ENCODE measurements at places on chromosomes 1 and 21. TPM values are rescaled to one million over a fixed set of nuclear protein-coding genes. Genes with fewer than 3 reads are reported as not detected.

- peaks cover 40% of the 10 kb centered on the region for H3K36me3 ChIP-seq
- DNase-seq: no peak
- no peaks in the 10 kb centered on the region for H3K27me3 ChIP-seq
- no peak overlapping the region for H3K27ac ChIP-seq
Measured at GRCh38 chr1:212077028-212077427, 41.5 kb downstream of the DTL start.

GRCh38 chr1:241891296-241891695 lies 43.3 kb downstream of the EXO1 start:
- H3K27ac ChIP-seq: peak overlapping the region; percentile 44
- H3K36me3 ChIP-seq: peaks cover 15% of the 10 kb centered on the region
- no peak overlapping the region for H3K4me3 ChIP-seq
- DNase-seq: no peak
- no peaks in the 10 kb centered on the region for H3K4me1 ChIP-seq

DNA sequence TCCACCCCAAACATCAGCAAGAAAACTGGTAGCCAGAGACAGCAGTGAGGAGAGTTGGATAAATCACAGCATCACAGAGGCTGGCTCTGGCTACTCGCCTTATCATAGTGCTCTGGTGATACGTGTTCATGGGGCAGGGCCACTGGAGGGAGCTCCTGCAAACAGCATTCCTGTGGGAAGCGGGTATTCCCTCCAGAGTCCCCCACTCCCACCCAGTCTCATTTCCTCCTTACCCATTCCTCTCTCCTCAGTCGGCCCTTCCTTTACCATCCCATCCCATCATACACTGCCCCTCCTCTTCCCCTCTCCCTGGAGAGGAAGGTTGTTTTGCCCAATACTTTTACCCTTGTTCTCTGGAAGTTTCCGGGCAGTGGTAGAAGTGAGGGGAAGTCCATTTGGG lies 7.1 kb downstream of the NHLH2 start:
- H3K36me3 ChIP-seq: peaks cover 1% of the 10 kb centered on the region
- peaks cover 50% of the 10 kb centered on the region for H3K27me3 ChIP-seq
- peaks cover 3% of the 10 kb centered on the region for H3K4me1 ChIP-seq
- no peak for DNase-seq

DNA sequence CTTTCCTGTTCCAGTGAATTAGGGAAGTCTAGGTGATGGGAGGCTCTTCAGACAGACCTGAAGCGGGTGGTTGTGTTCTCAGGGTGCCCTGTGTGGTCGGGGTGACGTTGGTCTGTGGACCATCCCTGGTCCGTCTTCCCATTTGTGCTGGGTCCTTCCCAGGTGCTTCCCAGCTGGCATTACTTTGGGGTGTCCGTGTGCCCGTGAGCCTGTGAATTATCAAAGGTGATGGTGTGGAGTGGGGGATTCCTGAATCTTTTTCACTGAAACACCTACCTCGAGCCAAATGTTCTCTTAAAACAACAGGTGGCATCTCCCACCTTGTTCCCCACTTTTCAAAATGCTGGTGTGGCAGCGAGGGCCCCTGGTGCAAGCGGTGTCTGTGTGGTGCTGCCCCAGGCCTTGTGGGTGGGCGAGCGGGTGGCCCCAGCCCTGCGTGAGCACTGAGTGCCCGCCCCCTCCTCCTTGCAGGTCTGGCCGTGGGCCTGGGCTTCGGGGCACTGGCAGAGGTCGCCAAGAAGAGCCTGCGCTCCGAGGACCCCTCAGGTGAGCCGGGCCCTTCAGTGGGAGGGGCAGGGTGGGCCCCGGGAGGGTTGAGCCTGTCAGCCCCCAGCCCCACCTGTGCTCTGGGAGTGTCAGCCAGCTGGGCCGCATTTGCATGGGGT lies 37.0 kb downstream of the COQ8A start:
- no peak overlapping the region for H3K4me3 ChIP-seq
- no peaks in the 10 kb centered on the region for H3K27me3 ChIP-seq
- H3K27ac ChIP-seq: no peak overlapping the region
- H3K4me1 ChIP-seq: no peaks in the 10 kb centered on the region

GRCh38 chr1:33050221-33051076 lies 13.8 kb upstream of the AK2 start:
- H3K36me3 ChIP-seq: peaks cover 2% of the 10 kb centered on the region
- no peak for DNase-seq
- H3K27me3 ChIP-seq: peaks cover 11% of the 10 kb centered on the region
- H3K27ac ChIP-seq: no peak overlapping the region

Gene TNFRSF1B
- 167 TPM for total RNA-seq

- peaks cover 9% of the 10 kb centered on the region for H3K4me1 ChIP-seq
- H3K27ac ChIP-seq: no peak overlapping the region
- DNase-seq: no peak
- H3K4me3 ChIP-seq: no peak overlapping the region
- no peaks in the 10 kb centered on the region for H3K36me3 ChIP-seq
Measured at GRCh38 chr1:223203034-223203408, 60.0 kb upstream of the TLR5 start.

Gene SLC44A5
- total RNA-seq: not detected

Gene OLIG1
- not detected for total RNA-seq

DNA sequence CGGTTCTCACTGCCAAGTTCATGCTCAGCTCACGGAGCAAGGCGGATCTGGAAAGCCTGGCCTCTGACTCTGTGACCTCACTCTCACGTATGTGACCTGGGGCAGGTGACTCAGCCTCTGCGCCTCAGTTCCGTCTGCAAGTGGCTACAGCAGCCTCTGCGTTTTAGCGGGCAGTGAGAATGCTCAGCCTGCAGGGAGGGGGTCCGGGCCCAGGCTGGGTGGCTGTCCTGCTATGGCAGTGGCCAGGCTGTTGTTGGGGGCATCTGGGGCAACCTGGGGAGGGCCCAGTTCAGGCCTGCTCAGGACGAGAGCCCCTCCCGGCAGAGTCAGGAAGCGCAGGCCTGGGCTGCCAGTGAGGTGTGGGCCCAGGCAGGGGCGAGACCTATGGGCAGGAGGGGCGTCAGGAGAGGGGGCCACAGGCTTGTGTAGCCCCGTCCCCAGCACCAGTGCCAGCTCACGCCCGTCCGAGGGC lies 27.9 kb downstream of the ARHGEF16 start:
- no peaks in the 10 kb centered on the region for H3K36me3 ChIP-seq
- DNase-seq: no peak
- H3K27me3 ChIP-seq: no peaks in the 10 kb centered on the region
- no peak overlapping the region for H3K4me3 ChIP-seq

GRCh38 chr1:40612345-40612831 lies 53.1 kb downstream of the RIMS3 start:
- no peak overlapping the region for H3K4me3 ChIP-seq
- peaks cover 3% of the 10 kb centered on the region for H3K27me3 ChIP-seq
- H3K27ac ChIP-seq: no peak overlapping the region
- peak; percentile 83 for DNase-seq

DNA sequence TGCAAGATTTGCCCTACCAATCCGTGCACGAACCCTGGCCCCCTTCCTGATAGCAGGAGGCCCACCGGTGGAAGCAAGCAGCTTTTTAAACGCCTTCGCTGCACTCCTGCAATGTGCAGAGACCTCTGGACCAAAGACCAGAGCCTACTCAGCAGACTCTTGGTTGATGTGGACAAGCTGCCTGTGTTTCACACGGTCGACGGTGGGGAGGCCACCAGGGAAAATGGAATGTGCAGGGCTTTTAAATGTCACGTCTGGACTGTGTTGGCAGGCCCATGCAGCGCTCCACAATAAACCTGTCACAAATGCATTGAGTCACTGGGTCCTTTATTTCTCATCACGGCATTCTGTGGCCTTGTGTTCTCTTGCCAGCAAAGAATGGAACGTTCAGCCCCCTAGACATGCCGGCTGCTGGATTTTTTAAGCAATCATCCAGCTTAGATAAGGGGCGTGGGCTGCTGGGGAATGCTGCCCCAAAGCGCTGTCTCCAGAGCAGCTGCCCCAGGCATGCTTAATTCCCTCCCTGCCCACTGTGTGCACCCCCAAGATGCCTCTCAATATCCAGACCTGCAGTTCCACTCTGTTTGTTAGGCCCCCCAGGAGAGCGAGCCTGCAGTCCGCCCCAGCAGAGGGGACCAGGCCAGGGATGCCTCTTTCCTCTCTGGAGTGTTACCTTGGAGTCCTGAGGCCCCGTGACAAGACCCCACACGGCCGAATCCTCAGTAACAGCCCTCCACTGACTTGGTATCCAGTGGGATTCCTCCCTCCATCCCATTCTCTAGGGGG lies 71.3 kb downstream of the ATP5PO start:
- H3K27me3 ChIP-seq: no peaks in the 10 kb centered on the region
- no peak for DNase-seq
- H3K4me1 ChIP-seq: no peaks in the 10 kb centered on the region
- H3K4me3 ChIP-seq: no peak overlapping the region
- no peaks in the 10 kb centered on the region for H3K36me3 ChIP-seq

Gene IL22RA1
- total RNA-seq: not detected

- peak; percentile 56 for DNase-seq
- H3K4me1 ChIP-seq: peaks cover 48% of the 10 kb centered on the region
- no peak overlapping the region for H3K27ac ChIP-seq
- H3K27me3 ChIP-seq: no peaks in the 10 kb centered on the region
- peak overlapping the region; percentile 82 for H3K4me3 ChIP-seq
- peaks cover 38% of the 10 kb centered on the region for H3K36me3 ChIP-seq
Measured at GRCh38 chr1:32334864-32335534, 1.0 kb downstream of the MARCKSL1 start.

Gene FCRL2
- total RNA-seq: not detected

GRCh38 chr1:171983584-171983983 lies 142.3 kb downstream of the DNM3 start:
- no peaks in the 10 kb centered on the region for H3K36me3 ChIP-seq
- H3K27ac ChIP-seq: no peak overlapping the region
- no peaks in the 10 kb centered on the region for H3K4me1 ChIP-seq
- no peak overlapping the region for H3K4me3 ChIP-seq
- H3K27me3 ChIP-seq: peaks cover 6% of the 10 kb centered on the region

Gene TMEM269
- total RNA-seq: 0.21 TPM

DNA sequence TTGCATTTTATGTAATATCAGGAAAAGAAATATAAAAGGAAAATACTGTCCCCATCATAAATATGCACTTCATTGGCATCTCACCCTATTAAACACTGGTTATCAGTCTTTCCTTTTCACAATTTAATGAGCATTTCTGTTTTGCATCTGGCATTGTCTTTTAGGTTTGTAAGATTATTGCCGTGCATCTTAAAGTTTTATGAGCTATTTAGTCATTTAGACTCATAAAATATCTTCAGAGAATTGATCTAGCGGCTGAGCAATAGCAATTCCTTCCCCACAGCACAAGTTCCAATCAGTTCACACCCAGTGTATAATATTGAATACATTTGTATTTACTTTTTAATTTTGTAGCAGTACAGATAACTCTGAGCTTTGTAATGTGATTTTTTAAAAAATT lies 112.3 kb upstream of the C1orf105 start:
- peaks cover 4% of the 10 kb centered on the region for H3K4me1 ChIP-seq
- no peaks in the 10 kb centered on the region for H3K27me3 ChIP-seq
- H3K27ac ChIP-seq: no peak overlapping the region
- H3K4me3 ChIP-seq: no peak overlapping the region
- H3K36me3 ChIP-seq: no peaks in the 10 kb centered on the region

DNA sequence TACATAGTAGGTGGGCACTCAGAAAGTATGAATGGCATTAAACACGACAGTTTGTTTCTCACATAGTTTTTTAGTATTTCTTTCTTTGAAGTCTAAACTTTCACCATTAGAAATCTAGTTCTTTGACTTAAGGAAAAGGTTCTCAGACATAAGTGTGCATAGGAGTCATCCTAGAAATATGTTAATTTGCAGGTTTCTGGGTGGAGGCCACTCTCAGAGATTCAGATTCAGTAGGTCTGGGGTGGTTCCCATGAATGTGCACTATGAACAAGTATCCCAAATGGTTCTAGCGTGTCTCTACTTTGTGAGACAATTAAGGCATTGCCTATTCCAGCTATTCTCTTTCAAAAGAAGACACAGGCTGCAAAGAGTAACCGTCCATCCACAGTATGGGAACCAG lies 119.3 kb downstream of the NGF start:
- DNase-seq: no peak
- no peaks in the 10 kb centered on the region for H3K36me3 ChIP-seq
- H3K4me1 ChIP-seq: no peaks in the 10 kb centered on the region
- no peaks in the 10 kb centered on the region for H3K27me3 ChIP-seq
- no peak overlapping the region for H3K27ac ChIP-seq
- H3K4me3 ChIP-seq: no peak overlapping the region

GRCh38 chr1:229758101-229759036 lies 132.3 kb downstream of the URB2 start:
- H3K27me3 ChIP-seq: peaks cover 1% of the 10 kb centered on the region
- peaks cover 18% of the 10 kb centered on the region for H3K4me1 ChIP-seq
- H3K4me3 ChIP-seq: no peak overlapping the region
- DNase-seq: no peak

- H3K4me1 ChIP-seq: no peaks in the 10 kb centered on the region
- H3K36me3 ChIP-seq: no peaks in the 10 kb centered on the region
- H3K4me3 ChIP-seq: no peak overlapping the region
- no peak overlapping the region for H3K27ac ChIP-seq
Measured at GRCh38 chr1:48061162-48062136, 64.3 kb upstream of the TRABD2B start.

Gene IVL
- not detected for total RNA-seq

DNA sequence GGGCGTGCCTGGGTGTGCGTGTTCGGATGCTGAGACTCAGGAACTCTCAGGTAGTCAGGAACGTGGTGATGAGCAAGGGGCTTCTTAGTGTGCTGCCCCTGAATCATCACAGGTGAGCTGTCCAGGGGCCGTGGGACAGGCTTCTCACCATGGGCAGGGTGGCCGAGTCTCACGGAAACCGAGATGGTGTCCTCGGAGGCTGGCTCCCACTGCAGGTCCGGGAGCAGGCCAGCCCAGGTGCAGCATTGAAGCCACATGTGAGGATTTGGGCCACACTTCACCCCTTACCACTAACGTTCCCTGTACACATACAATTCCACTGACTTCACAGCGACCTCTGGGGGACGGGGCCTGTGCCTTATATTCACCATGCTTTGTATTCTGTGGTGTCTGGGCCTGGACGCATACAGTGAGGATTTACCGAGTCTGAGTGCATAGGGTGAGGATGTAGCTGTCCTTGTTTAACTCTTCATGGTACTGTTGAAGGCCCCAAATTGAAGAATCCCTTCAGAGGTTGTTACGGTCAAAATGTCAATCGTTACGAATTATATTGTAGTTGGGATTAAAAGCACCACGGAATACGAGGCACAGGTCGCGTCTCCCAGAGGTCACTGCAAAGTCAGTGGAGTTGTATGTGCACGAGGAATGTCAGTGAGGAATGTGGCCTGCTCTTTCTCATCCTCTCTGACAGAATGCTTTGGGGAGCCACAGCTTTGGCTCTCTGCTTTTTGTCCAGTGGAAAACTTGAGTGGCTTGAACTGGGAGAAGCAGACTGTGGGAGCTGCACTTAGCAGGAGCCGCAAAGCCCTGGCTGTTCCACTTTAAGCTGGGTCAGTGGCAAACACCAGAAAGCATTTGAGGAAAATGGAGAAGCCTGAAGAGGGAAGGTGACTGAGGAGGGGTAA lies 95.3 kb downstream of the MTR start:
- peaks cover 33% of the 10 kb centered on the region for H3K36me3 ChIP-seq
- DNase-seq: no peak
- no peaks in the 10 kb centered on the region for H3K27me3 ChIP-seq
- no peaks in the 10 kb centered on the region for H3K4me1 ChIP-seq
- H3K27ac ChIP-seq: no peak overlapping the region
- H3K4me3 ChIP-seq: no peak overlapping the region
